Umbilical cord (tissue), 2 donors: ENCODE measurements at places on chromosomes 11 and 22.

- peak; percentile 80 for DNase-seq
These were observed 328.2 kb downstream of the FAM181B start for GRCh38 chr11:82405421-82405820.

DNA sequence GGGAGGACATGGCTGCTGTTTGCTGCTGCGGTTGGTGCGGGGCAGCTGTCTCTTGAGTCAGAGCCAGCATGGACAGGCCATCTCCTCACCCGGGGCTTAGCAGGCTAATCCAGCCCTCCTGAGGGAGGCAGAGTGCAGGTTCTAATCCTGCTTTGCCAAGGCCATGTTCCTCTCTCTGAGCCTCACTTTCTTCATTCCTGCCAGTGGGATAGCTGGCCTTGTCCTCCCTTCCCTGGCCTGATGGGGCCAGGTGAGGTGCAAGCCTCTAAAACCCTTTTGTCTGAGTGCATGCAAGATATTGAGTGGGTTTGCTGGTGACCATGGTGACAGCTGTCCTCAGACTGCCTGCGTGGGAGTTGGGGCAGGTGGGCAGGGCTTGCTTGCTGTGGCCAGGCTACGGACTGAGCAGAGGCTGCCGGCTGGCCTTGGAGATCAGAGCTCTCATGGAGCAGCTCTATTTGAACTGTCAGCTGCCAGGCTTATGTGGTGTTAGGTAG, 3.6 kb downstream of the USP35 start:
- no peak for DNase-seq

DNA sequence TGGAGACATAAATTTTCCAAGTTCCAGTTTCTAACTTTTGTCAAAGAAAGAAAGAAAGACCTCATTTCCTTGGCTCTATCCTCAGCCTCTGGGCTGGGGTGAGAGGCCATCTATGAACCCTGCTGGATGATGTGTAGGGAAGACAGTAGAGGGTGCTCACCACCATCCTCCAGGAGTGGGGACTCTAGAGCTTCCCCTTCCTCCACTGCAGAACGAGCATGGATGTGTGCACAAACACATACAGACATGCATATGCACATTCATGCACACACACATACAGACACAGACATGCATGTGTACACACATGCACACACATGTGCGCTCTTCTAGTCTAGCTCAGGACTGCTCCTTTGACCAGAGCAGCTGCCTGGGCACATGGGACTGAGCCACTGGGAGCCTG, 565.8 kb downstream of the BUD13 start:
- DNase-seq: no peak

- no peak for DNase-seq
These were observed 19.8 kb upstream of the TLCD5 start for GRCh38 chr11:120305286-120305685.

GRCh38 chr11:108316061-108316460, 93.2 kb downstream of the ATM start:
- DNase-seq: peak; percentile 1

- DNase-seq: no peak
These were observed 57.1 kb downstream of the EFCAB6 start for GRCh38 chr22:43755011-43755410.

DNA sequence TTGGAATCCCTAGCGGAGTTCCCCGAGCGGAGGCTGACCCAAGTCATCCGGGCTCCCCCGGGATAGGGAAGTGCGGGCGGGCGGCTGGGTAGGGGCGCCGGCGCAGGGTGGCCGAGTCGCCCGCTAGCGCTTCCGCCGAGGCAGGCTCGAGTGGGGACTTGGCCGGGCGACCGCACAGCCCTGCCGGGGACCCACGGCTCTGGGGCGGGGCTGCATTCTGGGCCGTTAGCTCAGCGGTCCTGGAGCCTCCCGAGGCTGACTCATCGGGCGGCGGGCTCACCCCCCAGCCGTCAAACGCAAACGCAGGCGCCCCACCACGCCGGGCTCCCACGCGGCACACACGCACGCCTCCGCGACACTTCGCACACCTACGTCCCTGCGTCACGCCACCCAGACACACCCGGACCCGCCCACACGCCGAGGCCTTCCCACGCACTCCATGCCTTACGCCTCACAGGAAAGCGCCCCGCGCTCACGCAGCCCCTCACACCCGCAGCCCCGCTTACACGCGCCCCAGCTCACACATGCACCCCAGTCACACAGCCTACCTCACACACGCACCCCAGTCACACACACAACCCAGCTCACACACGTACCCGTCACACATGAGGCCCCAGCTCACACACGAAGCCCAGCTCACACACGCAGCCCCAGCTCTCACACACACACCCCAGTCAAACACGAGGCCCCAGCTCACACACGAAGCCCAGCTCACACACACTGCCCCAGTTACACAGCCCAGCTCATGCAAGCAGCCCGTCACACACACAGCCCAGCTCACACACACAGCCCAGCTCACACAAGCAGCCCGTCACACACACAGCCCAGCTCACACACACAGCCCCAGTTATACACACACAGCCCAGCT, 1.2 kb downstream of the PHLDB1 start:
- DNase-seq: peak; percentile 83

GRCh38 chr22:45608763-45609180, 62.9 kb upstream of the ATXN10 start:
- DNase-seq: no peak

DNA sequence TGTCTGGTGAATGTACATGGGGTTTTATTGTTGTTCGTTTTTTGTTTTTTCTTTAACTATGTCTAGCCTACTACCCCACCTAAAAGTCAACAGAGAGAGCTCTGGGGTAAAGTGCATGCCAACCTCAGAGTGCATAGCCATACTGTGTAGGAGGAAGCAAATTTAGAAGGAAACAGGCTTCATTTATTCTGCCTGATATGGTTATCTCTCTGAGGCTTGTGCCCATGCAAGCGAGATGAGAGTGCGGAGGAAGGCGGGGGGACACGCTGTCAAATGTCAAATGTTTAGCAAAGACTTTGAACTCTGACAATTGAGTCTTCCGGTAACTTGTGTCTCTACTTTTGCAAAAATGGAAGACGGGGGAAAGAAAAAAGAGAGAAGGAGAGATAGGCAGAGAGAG, 295.5 kb downstream of the ETS1 start:
- no peak for DNase-seq

GRCh38 chr22:23278883-23279675, 98.8 kb downstream of the BCR start:
- no peak for DNase-seq

- DNase-seq: no peak
These were observed 1.0 kb upstream of the EPS8L2 start for GRCh38 chr11:704781-705645.

DNA sequence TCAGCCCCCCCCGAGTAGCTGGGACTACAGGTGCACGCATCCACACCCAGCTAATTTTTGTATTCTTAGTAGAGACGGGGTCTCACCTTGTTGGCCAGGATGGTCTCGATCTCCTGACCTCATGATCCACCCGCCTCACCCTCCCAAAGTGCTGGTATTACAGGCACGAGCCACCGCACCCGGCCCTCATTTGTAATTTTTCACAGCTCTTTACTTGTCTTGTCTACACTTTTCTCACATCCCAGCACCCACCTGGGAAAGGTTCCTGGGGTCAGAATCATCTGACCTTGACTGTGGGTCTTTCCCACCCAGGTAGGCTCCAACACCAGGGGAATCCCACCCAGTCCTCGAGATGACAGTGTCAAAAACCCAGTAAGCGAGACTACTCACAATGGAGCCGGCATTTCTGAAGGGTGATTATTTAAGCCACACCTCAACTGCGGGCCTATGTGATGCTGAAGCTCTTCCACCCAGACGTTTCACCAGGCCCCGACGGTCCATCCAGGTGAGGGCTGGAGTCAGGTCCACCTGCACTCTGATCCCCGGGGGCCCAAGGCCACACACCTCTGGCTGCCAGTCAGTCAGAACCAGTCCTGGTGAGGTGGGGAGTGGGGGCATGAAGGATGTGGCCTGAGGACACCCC, 23.4 kb downstream of the CELSR1 start:
- DNase-seq: no peak

DNA sequence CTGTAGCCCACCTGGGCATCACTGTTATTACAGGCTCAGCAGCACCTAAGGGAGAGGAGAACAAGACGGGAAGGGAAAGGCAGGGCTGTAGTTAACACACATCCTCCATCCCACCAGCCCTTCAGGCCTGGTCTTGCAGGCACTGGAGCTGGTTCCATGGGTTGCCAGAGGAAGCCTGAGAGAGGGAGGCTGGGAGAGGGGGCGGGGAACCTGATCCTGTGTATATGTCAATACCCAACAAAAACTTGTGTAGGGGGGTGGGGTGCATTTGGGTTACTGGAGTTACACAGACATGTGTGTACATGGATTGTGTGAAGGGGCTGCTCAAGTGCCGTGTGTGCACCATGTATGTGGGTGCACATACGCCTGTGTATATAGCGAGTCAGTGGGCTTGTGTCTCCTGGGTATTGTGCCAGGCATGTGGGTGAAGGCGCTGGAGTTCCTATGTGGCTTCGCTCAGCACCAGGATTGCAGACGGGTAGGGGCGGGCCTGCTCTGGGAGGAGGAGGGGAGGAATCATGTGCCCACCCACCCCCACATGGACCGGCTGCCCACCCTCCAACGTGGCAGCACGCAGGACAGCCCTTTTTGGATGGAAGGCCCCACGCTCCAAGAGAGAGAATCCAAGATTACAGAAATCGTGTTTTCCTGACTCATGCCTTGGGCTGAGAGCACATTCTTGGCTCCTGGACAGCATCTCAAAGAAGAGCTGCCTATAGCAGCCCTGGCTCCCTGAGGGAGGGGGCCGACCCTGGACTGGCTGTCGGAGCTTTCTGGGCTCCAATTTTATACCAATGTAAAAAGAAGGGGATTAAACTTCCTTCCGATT, 4.2 kb upstream of the SERPINH1 start:
- peak; percentile 99 for DNase-seq

GRCh38 chr11:2975594-2975993, 16.5 kb downstream of the NAP1L4 start:
- DNase-seq: no peak

DNA sequence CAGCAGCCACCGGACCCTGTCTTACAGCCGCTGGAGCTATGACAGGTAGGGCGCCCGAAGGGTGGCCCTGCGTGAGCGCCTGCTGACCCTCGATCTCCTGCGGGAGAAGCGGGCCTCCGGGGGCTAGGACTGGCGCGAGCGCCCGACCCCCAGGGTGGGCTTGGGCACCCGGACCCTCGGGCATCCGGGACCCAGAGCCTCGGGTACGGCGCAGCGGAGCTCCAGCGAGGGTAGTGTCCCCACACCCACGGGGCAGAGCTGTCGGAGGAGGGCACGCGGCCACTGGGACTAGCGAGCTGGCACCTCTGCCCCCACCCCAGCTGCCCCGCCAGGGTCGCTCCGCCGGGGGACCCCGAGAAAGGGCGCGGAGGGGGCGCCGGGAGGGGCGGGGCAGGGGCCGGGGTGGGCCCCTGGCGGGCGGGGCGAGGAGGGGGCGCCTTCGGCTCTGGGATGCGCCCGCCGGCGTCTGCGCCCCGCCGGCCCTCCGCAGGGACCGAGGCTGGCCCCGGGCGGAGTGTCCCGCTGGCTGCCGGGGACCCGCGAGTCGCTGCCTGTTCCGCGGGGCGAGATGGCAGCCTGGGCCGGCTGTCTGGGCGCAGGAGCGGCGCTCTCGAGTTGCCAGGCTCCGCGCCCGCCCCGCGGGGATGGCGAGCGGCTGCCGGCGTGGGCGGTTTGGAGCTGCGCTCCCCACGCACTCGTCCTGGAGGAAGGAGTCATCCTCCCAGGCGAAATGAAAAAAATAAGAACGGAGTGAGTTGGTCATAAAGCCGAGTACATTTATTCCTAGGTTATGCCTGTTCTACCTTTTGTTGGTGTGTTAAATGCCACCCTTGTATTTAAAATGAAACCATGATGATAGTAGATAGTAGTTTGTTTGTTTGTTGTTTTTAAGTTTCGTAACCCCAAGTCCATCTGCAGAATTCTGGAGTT, 32.4 kb downstream of the EIF3F start:
- DNase-seq: no peak

DNA sequence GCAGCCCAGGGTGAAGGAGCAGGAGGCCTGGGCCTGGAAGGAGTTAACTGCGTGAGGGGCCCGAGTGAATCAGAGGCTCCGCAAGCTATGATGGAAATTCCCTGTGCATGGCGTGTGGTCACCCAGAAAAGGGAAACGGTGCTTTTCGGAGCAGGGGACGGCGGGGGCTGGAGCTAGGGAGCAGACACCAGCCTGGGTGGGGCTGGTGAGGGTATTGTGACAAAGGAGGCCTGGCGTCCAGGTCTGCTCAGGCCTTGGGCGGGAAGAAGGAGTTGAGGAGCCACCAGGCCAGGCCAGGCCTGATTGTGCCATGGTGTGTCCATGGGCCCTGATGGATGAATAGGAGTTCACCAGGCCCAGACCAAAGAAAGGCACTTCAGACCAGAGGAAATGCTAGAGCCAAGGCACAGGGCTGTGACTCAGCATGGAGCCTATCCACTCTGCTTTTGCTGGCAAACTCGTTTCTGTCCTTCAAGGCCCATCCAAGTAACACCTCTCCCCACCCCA, 12.8 kb upstream of the SPI1 start:
- DNase-seq: no peak

- DNase-seq: peak; percentile 18
These were observed 2.8 kb downstream of the SESN3 start for GRCh38 chr11:95228081-95228749.

DNA sequence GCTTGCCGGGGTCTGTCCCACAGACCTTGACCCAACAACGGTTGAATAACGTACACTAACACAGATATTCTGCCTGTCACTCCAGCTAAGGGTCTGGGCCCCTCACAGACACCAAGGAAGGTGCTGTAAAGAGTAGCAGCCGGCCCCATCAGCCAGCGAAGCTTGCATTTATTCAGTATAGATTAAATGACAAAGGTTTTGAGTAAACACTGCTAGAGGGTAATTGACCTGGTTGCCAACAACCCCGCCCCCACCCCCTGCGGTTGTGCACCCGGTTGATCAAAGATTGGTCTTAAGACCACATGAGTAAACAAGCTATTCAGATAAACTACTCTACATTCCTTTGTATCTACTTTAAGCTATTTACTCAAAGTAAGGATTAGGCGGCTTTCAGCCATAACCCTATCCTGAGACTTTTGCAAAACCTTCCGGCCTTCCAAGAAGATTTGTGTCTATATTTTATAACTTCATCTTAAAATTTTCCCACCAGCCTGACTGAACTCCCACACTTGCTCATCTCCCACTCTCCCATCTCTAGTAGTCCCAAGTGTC, 4.8 kb upstream of the CKAP5 start:
- DNase-seq: peak; percentile 42

- no peak for DNase-seq
These were observed 104.3 kb downstream of the RPL27A start for GRCh38 chr11:8786933-8787332.

DNA sequence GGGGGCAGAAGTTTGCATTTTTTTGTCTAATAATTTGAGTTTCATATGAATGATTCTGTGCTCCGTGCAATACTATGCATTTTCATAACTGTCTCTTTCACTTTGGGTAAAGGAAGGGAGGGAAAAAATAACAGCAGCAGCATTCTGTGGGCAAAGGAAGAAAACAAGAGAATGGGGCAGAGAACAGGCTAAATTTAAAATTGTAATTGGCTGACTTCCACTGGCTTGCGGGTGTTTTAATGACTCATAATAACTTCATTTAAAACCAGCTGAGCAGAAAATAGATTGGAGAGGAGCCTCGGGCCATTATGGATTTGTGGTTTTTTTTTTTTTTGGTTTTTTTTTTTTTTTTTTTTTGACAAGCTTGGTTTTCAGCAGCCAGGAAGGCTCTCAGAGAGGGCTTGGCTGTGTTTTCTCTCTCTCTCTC, 107.4 kb downstream of the ZBTB16 start:
- DNase-seq: peak; percentile 89

- no peak for DNase-seq
These were observed 2.5 kb downstream of the PTS start for GRCh38 chr11:112228706-112229105.

- DNase-seq: peak; percentile 58
These were observed 1.6 kb upstream of the BCR start for GRCh38 chr22:23178512-23179254.

GRCh38 chr22:29587938-29588699, 7.2 kb upstream of the NIPSNAP1 start:
- no peak for DNase-seq
